Smooth muscle cell of the coronary artery (primary cell): ENCODE measurements at places on chromosomes 1 and 21. TPM values are rescaled to one million over a fixed set of nuclear protein-coding genes. Genes with fewer than 3 reads are reported as not detected.

The TAS1R1 gene
- total RNA-seq, result 0.12 and 0.15 TPM in 2 replicates

The ANGPTL1 gene
- total RNA-seq, result 2.8 and 5.6 TPM in 2 replicates

The SPRR1A gene
- total RNA-seq, result not detected in 2 replicates

The HRNR gene
- not detected in 2 replicates for total RNA-seq

The WNT3A gene
- not detected in 2 replicates for total RNA-seq

The ADORA1 gene
- under 0.01 and 14.6 TPM in 2 replicates for total RNA-seq

The LEMD1 gene
- total RNA-seq, result not detected in 2 replicates

The GPR25 gene
- total RNA-seq, result not detected in 2 replicates

The RGS18 gene
- not detected in 2 replicates for total RNA-seq

The CFAP107 gene
- not detected in 2 replicates for total RNA-seq

The KCNQ4 gene
- total RNA-seq, result not detected in 2 replicates

The OR2G6 gene
- not detected in 2 replicates for total RNA-seq

The LCK gene
- total RNA-seq, result not detected in 2 replicates

The OR2L3 gene
- not detected in 2 replicates for total RNA-seq

The GIPC2 gene
- 0.15 and 0.59 TPM in 2 replicates for total RNA-seq

The NHLH2 gene
- total RNA-seq, result not detected in 2 replicates

The TNFRSF14 gene
- 8.2 and 41.7 TPM in 2 replicates for total RNA-seq

The KRTAP21-2 gene
- total RNA-seq, result not detected in 2 replicates

The BCAN gene
- total RNA-seq, result 0.08 TPM in 1 of 2 replicates, not detected in the other

The SMIM1 gene
- 0.70 and 1.4 TPM in 2 replicates for total RNA-seq

The CSF1 gene
- total RNA-seq, result 13.6 and 60.3 TPM in 2 replicates

The TTC22 gene
- total RNA-seq, result not detected in 2 replicates

The KRTAP13-4 gene
- total RNA-seq, result not detected in 2 replicates

The CRABP2 gene
- 5.0 and 87.6 TPM in 2 replicates for total RNA-seq

The TIPRL gene
- 36.7 and 61.2 TPM in 2 replicates for total RNA-seq

The HAO2 gene
- 2.0 TPM in 1 of 2 replicates, not detected in the other for total RNA-seq

The HUNK gene
- 0.47 TPM in 1 of 2 replicates, not detected in the other for total RNA-seq

The CELA3A gene
- total RNA-seq, result not detected in 2 replicates

The SRRM1 gene
- total RNA-seq, result 10.6 and 18.9 TPM in 2 replicates

The MAP1LC3C gene
- total RNA-seq, result 0.70 TPM in 1 of 2 replicates, not detected in the other

The MYBPH gene
- 0.35 TPM in 1 of 2 replicates, not detected in the other for total RNA-seq

The ZNF683 gene
- not detected in 2 replicates for total RNA-seq

The COL16A1 gene
- total RNA-seq, result 38.7 and 119 TPM in 2 replicates

The UTP25 gene
- 5.6 and 6.4 TPM in 2 replicates for total RNA-seq

The GREM2 gene
- total RNA-seq, result 6.5 and 18.4 TPM in 2 replicates

The APH1A gene
- 88.9 and 92.4 TPM in 2 replicates for total RNA-seq

The ECE1 gene
- 43.1 and 259 TPM in 2 replicates for total RNA-seq

The KDM5B gene
- 55.0 and 64.0 TPM in 2 replicates for total RNA-seq

The FCRLB gene
- total RNA-seq, result 0.59 and 0.83 TPM in 2 replicates

The DDR2 gene
- total RNA-seq, result 89.6 and 276 TPM in 2 replicates
